ENCODE measurements at places on chromosomes 7 and 10.
A peak's percentile ranks its signal among the peaks of the same experiment; 100 is the strongest.

DNA sequence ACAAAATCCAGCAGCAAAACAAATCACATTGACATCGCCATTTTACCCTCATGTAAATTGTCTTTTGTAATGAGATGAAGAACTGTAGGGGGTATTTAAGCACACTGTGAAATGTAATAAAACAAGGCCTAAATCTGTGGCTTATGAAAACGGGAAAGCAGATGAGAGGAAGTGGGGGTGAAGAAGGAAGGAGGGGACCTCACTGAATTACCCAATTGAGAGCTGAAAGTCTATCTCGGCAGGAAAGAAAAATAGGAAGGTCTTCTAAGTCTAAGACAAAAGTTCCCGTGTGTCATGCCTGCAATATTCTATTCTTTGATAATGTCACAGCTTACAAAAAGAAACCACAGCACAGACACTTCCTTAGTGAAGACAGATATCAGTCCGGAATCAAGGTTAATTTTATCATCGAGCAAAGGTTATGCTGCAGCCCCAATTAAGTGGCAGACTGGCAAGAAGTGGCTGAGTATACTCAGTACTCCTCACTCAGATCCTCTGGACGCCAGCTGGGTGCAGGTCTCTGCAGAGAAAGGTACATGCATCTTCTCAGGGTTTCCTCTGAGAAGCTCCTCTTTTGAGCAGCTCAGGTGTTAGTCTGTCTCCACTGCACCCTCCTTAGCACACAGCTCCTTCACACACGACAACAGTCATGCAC lies 239.7 kb downstream of the FANK1 start:
- no peak for DNase-seq

GRCh38 chr10:62684911-62685310 lies 119.6 kb upstream of the ADO start:
- no peak for DNase-seq

GRCh38 chr7:141495057-141495456 lies 56.2 kb upstream of the AGK start:
- DNase-seq, result no peak

DNA sequence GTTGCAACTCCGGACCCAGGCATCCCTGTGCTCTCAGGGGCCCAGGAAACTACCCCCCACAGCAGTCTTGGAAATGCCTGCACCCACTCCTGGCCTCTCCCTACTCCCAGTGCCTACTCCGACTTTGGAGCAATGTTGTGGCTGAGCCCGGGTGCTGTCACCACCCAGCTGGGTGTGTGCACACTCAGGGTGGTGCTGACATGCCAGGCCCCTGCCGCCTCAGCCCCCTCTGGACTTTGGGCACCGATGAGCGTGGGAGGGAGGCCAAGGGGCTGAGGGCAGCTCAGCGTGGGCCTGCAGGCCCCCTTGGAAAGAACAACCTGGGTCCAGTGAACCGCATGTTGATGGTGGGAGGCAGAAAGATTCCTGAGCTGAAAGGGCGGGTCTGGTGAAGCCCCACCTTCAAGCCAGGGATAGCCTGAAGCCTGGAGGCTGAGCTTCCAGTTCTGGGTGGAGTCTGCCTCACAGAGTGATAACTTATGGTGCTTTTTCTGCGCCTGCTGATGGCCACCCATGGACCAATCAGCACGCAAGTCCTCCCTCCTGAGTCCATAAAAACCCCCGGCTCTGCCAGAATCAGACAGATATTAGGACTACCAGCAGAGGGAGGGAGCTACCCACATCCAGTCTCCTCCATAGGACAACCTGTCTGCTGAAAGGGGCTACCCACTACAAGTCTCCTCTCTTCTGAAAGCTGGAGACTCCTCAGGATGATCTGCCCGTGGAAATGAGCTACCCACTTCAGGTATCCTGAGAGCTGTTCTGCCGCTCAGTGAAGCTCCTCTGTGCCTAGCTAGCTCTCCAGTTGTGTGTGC lies 380.4 kb upstream of the SORCS1 start:
- DNase-seq, result no peak

DNA sequence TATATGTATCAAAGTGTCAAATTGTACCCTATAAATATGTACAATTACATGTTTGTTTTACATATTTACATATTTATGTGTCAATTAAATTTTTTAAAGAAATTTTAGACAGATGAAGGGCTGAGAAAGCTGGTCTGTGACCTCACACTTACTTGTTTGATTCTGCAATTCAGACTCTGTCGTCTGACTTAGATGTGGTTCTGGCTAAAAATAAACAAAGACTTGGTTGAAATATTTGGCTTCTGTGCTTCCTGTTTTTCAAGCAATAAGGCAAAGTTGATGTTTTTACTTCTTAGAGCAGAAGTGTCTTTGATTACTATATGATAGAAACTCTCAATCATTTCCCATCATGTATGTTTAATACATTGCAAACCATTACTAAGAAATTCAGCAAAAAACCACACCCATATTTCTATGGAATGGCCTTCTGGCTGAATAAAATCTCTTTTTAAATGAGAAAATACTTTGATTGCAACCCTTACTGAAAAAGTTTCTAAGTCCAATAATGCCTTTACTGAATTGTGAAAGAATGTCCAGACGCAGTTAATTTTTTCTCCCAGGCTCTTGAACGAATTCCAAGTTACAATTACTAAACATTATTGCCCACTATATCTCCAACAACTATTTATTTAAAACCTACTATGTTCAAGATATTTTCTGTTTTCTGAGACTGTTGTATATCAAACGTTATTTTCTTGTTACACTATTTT lies 59.5 kb upstream of the PRKG1 start:
- no peak for DNase-seq

GRCh38 chr7:33079763-33080690 lies 17.5 kb upstream of the NT5C3A start:
- DNase-seq, result no peak

GRCh38 chr10:71504168-71504567 lies 107.4 kb downstream of the CDH23 start:
- DNase-seq, result no peak

DNA sequence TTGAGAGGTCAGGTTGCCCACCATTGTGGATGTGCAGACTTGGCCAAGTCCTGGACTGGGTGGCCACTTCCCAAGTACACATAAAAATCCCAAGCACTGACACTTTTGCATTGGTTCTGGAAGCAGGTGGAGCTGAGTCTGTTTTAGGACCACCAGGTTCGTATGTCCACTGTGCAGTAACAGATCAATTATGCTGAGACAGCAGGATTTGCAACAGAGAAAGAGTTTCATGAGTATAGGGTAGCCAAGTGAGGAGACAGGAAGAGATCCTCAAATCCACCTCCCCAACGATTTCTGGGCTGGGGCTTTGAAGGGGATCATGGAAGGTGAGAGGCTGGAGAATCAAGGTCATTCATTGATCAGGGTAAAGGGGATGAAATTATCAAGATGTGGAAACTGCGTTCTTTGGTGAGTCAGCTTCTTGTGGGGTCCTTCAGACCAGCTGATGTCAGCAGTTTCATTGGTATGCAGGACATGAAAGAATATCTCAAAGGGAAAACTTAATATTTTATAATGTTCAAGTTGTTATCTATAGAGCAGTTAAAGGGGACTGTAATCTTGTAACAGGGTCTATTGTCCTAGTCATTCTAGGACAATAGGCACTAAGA lies 277.7 kb downstream of the GALNT17 start:
- DNase-seq, result no peak

- DNase-seq, result no peak
Observed at GRCh38 chr7:23207021-23207420, 25.2 kb downstream of the NUP42 start.

DNA sequence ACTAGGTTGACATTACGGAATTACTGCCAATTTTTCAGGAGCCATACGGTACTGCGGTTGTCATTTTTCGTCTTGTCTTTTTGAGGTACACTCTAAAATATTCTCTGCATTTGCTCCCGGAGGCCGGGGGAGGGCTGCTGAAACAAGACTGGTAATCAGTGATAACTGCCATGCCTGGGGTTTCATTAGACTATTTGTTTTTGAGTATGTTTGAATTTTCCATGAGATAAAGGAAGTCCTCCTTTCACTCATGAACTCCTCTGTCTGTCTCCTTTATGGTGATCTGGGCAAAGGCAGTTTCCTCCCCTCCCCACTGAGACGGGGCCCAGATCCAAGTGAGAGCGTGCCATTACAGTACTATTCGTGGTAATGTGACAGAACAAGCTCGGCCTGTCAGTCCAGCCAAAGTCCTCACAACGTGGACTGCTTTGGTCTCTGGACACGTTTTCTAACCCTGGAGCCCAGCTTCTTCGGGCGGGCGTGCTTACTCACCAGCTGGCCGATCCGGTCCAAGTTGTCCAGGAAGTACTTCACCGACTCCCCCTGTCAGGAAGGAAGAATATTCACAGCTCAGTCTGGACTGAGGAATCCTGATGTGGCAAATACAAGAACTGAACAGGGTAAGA lies 45.1 kb downstream of the AMZ1 start:
- DNase-seq, result no peak

DNA sequence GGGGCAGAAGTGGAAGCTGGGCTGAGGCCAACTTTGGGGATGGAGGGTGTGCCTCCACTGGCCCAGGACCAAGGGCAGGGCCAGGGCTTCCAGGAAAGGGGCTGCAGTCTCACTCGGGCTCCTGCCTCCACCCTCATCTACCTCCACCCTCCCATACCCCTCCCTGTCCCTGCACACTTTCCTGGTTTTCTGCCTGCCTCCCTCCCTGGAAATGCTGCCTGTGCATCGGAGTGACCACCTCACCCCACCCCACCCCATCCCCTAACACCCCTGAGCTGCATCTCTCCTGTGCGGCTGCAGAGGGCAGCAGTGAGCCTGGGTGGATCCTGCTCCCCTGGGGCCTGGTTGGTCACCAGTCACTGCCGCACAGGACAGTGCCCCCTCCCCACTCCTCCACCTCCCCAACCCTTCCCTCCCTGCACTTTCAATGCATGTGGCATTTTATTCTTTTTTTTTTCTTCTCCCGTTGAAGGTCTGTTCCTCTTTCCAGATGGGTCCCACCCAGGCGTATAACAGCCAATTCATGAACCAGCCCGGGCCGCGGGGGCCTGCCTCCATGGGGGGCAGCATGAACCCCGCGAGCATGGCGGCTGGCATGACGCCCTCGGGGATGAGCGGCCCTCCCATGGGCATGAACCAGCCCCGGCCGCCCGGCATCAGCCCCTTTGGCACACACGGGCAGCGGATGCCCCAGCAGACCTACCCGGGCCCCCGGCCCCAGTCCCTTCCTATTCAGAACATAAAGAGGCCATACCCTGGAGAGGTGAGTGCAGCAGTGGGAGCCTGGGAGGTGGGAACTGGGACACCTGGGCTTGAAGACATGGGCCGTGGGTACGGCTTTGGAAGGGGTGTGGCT lies 54.1 kb upstream of the PPIF start:
- no peak for DNase-seq

GRCh38 chr7:116228241-116228640 lies 17.9 kb downstream of the TES start:
- no peak for DNase-seq

DNA sequence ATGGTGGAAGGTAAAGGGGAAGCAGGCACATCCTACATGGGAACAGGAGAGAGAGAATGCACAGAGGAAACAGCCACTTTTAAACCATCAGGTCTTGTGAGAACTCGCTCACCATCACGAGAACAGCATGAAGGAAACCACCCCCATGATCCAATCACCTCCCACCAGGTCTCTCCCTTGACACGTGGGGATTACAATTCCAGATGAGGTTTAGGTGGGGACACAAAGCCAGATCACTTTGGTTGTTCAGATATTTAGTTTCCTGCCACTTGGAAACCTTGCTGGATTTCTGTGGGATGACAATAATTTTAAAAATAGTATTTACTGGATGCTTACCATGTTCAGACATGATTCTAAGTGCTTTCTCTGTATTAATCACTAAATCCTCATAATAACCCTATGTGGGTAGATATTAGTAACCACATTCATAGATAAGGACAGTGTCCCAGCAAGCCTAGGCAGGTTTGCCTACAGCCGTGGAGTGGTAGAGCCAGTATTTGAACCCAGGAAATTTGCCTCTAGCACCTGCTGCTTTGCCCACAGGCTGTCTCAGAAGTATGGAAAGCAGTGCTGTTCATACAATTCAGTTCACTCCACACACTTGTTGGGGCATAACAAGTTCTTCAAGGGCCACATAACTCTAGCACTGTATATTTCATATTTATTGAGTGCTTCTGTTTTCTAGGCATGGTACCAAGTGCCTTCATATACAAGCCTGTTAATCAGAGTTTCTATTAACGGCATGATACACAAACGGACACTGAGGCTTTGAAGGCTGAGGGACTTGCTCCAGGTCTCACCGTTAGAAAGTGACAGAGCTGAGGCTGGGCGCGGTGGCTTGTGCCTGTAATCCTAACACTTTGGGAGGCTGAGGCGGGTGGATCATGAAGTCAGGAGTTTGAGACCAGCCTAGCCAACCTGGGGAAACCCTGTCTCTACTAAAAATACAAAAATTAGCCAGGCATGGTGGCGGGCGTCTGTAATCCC lies 8.3 kb downstream of the TLL2 start:
- DNase-seq, result no peak

GRCh38 chr7:108181073-108181985 lies 51.2 kb upstream of the LAMB4 start:
- DNase-seq, result peak; percentile 40

- DNase-seq, result no peak
Observed at GRCh38 chr7:5564894-5565293, 141.3 kb upstream of the TNRC18 start.

- no peak for DNase-seq
Observed at GRCh38 chr10:94193466-94193924, 169.2 kb downstream of the NOC3L start.

DNA sequence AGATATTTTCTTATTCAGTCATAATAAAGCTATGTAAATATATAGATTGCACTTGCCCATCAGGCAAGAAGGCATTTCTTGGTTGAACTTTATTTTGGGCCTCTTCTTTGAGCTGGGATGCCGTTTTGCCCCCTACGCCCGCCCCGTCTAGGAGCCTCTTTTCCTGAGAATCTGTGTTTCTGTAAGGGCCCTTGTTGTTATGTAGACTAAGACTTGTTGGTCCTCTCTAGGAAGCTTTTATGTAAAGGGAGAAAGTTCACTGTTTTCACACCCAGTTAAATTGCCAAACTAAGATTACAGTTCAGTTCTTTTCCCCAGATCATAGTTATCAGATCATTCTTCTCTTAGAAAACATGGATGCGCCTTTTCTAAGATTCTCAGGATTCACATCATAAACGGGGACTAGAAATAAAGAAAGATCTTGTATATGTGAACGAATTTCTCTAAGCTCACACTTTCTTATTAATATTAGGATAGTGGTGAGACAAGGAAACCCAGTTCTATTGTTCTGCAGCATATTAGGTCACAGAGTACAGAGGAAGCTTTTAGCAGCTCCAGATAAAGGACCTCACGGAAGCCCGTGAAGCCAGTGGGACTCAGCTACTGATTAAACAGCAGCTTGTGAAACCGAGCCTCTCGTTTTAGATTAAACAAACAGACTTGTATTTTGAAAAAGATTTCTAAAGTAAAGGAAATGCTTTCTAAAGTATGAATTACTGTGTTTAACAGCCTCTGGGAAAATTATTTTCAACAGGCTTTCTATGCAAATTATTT lies 3.8 kb downstream of the LMTK2 start:
- no peak for DNase-seq
